ENCODE measurements at places on chromosomes 6 and 20. TPM values are rescaled to one million over a fixed set of nuclear protein-coding genes. Genes with fewer than 3 reads are reported as not detected.
A peak's percentile ranks its signal among the peaks of the same experiment; 100 is the strongest.

Gene TOMM34
- total RNA-seq, result 12.7 TPM

Gene SOX18
- total RNA-seq, result 13.3 TPM

Gene CCDC167
- 10.6 TPM for total RNA-seq

Gene RIPOR3
- 9.6 TPM for total RNA-seq

Gene COQ3
- 13.4 TPM for total RNA-seq

Gene TSHZ2
- 21.3 TPM for total RNA-seq

- ATAC-seq, result no peak
Measured at GRCh38 chr20:7503501-7503900, 436.8 kb downstream of the HAO1 start.

GRCh38 chr6:115796829-115797228, 263.9 kb downstream of the FRK start:
- ATAC-seq, result no peak

DNA sequence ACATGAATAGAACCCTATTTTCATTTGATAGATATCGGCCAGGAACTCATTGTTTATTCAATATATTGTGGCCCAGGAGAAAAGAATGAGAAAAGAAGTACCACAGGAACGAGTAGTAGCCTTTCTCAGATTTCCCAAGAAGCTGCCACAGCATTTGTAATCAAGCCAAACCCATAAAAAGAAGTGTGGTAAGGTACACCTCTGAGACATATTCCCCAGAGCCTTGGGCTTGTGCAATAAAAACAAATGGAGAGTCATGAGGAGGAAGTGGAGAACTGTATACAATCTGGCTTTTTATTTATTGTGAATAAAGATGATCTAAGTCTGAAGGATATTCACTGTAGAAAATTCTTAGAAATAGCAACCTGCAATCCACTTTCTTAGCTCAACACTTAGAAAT, 36.7 kb downstream of the KIF6 start:
- ATAC-seq, result no peak

GRCh38 chr20:43971267-43971666, 56.6 kb downstream of the TOX2 start:
- ATAC-seq, result no peak

- no peak for ATAC-seq
Measured at GRCh38 chr6:32519910-32520258, 10.2 kb downstream of the HLA-DRB5 start.

- no peak for ATAC-seq
Measured at GRCh38 chr6:106247293-106247692, 78.3 kb downstream of the ATG5 start.

GRCh38 chr6:65116326-65116725, 590.7 kb downstream of the EYS start:
- ATAC-seq, result no peak

DNA sequence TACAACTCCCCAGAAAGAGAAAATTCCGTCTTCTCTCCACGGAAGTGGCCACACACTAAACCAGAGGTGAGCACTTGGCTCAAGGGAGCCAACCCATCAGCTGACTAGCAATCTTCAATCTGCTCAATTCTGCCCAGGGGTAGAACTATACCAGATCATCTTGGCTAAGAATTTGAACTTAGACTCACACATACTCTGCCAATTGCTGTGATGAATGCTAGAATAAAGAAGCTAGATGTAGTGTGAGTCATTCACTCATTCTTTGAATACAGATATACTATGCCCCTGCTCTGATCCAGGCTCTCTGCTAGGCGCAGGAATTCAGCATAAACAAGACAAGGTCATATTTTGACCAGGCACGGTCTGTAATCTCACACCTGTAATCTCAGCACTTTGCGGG, 147.9 kb upstream of the SHLD1 start:
- no peak for ATAC-seq

DNA sequence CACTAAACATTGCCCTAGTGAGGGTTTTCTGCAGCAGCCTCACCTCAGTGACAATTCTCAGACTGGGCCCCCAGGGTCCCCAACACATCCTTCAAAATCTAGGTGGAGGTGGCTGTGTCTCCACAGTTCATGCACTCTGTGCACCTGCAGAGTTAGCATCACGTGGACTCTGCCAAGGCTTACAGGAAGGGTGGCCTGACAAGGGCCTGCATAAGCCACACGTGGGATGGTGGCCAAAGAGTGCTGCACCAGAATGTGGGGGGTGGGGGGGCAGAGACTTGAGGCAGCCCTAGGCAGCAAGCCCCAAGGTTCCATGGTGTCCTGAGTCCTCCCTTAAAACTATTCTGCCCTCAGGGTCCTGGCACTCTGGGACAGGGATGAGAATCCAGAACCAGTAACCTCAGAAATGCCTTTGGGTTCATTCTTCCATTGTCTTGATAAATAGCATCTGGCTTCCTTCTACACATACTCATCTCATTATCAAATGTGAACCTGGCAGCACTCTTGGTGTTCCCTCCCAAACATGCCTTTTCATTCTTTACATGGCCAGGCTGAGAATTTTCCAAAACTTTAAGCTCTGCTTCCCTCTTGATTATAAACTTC, 1.6 kb upstream of the SERPINB1 start:
- no peak for ATAC-seq

- ATAC-seq, result peak; percentile 85
Measured at GRCh38 chr6:44151348-44152108, 7.1 kb upstream of the CAPN11 start.

GRCh38 chr20:45080867-45081624, 19.9 kb downstream of the KCNS1 start:
- ATAC-seq, result no peak

- ATAC-seq, result peak; percentile 60
Measured at GRCh38 chr6:39882531-39882899, 51.7 kb downstream of the MOCS1 start.

- ATAC-seq, result no peak
Measured at GRCh38 chr6:44779130-44779826, 391.8 kb downstream of the CDC5L start.

DNA sequence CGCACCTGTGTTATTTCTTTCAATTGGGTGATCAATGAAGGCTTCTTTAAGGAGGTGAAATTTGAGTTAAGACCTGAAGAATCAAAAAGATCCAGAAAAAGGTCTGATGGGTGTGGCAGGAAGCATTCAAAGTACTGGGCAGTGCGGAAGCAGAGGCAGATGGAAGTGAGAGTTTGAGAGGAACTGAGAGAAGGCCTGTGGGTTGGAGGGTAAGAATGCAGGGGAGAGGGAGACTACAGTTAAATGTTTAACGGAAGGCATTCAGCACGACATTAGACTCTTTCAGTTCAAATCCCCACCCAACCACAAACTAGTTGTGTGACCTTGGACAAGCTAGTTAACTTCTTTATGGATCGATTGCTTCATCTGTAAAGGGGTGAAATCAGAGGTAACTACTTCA, 50.5 kb upstream of the GCM1 start:
- ATAC-seq, result no peak

GRCh38 chr6:118456982-118457381, 91.1 kb upstream of the PLN start:
- no peak for ATAC-seq
